CD4-positive, CD25-positive, alpha-beta regulatory T cell (primary cell): ENCODE measurements at places on chromosomes 5 and 9.

- peak; percentile 10 for DNase-seq
Observed at GRCh38 chr9:124202447-124202971, 55.2 kb upstream of the NEK6 start.

GRCh38 chr9:77977210-77977611 is 54.4 kb downstream of the GNAQ start:
- peak; percentile 46 for DNase-seq

- no peak for DNase-seq
Observed at GRCh38 chr5:36680066-36680465, 73.7 kb downstream of the SLC1A3 start.

DNA sequence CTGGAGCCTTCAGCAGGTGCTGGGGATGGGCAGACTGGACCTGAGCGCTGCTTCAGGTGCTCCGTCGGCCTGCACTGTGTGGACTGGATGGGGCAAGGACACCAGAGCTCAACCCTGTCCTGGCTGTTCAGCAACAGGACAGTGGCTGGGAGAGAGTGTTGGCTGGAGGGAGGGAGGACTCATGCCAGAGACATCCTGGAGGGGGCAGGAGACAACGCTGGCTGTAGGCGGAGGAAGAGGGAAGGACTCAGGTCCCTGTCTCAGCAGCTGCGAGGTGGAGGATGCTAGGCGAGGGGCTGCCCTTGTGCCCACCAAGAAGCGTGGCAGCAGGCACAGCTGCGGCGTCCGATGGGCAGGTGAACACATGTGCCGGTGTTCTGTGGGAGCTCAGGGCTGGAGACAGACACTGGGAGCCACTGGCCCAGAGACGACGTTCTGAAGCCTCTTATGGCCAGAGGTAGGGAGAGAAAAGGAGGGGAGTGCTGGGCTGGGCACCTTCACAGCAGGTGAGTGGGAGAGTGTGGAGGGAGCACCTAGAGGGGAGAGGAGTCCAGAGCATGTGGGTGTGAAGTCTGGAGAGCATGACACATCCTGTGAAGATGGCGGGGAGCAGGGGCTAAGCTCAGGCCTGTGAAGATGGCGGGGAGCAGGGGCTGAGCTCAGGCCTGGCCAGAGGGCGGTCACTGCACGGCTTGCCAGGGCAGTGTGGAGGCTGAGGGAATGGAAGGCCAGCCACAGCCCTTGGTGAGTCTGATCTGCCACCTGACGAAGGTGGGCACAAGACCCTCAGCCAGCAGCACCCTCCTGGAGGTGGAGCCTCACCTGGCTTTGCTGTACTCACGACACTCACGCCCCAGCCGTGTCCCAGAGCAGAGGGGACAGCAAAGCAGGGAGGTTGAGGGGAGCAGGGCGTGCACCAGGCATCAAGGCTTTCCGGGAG is 79.1 kb upstream of the FCN1 start:
- DNase-seq = no peak

GRCh38 chr5:154368041-154368800 is 77.6 kb upstream of the SAP30L start:
- no peak for DNase-seq

DNA sequence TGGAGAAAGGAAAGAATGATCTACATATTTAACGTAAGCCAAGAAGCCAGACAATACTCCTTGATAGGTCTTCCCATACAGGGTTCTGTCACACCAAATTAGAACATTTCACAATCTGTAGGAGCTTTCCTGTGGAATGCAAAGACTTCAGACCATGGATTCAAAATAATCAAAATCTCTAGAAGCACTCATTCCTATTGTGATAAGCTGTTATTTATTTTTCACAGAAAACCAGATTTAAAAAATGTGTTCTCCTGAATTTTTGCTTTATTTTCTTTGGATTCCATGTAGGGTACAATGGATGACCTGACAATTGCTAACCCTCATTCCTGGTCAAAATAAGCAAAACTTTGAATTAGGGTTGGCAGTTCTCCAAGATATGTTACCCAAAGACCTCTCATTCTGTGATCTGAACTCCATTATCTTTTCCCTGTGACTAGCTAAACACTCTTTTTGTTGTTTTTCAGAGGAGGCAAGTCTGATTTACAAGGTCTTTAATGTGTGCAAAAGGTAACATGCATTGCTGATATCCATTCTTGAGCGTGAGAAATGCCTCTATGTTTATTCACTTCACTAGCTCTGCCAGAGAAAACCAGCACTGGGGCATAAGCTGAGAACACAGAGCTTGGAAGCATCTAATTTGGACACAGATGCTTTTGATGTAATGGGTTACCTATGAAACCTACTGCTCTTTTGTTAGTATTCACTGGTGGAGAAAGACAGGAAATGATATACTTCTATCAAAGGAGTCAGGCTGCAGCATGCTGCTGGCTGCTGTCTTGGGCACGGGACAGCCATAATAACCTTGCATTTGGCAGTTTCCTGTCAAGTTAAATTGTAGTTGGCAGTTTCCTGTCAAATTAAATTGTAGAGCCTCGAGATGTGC is 31.4 kb downstream of the ACTBL2 start:
- no peak for DNase-seq

DNA sequence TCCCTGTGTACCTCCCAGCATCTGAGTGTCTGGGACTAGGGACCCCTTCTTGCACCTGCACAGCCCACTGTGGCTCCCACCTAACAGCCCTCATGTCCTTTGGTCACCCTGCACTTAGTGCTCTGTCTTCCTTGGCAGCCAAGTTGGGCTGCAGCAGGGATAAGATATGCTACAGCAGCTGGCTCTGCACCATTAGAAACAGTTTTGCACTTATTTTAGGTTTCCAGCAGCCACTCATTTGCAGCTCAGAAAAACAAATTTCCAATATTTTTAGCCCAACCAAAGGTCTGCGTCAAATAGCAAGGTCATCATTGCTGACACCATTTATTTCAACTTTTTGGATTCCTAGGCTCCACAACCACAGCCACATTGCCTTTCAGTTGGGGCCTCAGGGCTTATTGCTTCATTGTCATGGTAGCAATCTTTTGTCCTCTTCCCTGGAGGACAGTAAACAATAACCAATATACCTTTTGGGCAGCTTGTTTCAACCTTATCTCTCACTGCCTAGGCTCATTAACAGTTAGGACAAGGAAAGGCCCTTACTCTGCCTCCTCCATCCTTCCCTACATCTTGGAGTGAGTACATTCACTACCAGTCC is 263.9 kb downstream of the COX7C start:
- no peak for DNase-seq

- DNase-seq = no peak
Observed at GRCh38 chr9:38408719-38409118, 15.5 kb downstream of the IGFBPL1 start.

GRCh38 chr5:176190886-176191755 is 47.1 kb upstream of the SIMC1 start:
- DNase-seq = no peak
